ENCODE measurements at places on chromosomes 2 and 18.

DNA sequence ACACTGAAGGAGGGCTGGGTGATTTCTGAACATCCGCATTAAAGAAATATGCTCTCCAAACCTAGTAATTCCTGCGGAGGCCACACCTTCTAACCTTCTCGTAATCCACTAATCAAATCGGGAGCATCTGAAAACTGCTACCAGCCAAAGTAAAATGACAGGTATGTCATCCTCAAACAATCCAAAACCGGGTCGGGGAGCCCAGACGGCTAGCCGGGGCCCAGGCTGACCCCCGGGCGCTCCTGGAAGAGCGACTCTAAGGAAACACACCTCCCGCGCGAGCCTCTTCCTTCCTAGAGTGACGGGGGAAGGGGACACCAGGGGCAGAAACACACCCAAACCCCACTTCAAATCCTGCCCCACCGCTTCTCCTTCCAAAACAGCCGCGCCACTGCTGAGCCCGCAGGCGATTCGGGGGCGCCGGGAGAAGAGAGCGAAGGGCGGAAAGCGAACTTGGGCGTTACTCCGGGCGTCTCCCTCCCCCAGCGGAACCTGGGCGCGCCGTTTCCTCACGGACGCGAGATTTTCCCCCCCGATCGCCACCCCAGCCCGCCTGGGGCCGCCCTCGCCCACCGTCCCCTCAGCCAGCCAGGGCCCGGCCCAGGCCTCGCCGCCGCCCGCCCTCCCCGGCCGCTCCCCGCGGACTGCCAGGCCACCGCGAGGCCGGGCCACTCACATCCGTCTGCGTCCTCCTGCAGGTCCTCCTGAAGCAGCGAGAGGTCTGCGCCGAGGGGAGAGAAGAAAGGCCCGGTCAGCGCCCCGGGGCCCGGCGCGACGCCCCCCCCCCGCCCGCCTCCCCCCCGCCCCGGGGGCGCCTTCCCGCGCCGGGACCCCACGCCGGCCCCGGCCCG, 584 bp downstream of the PPP4R1 start:
- DNase-seq: peak; percentile 46

- DNase-seq: no peak
These were observed 126.5 kb downstream of the GALR1 start for GRCh38 chr18:77376043-77376732.

- DNase-seq: peak; percentile 31
These were observed 49.0 kb downstream of the STRADB start for GRCh38 chr2:201500534-201500933.

GRCh38 chr2:160742667-160743066, 249.1 kb upstream of the RBMS1 start:
- DNase-seq: peak; percentile 46

- DNase-seq: no peak
These were observed 684.7 kb downstream of the EPHA4 start for GRCh38 chr2:220887271-220887870.

DNA sequence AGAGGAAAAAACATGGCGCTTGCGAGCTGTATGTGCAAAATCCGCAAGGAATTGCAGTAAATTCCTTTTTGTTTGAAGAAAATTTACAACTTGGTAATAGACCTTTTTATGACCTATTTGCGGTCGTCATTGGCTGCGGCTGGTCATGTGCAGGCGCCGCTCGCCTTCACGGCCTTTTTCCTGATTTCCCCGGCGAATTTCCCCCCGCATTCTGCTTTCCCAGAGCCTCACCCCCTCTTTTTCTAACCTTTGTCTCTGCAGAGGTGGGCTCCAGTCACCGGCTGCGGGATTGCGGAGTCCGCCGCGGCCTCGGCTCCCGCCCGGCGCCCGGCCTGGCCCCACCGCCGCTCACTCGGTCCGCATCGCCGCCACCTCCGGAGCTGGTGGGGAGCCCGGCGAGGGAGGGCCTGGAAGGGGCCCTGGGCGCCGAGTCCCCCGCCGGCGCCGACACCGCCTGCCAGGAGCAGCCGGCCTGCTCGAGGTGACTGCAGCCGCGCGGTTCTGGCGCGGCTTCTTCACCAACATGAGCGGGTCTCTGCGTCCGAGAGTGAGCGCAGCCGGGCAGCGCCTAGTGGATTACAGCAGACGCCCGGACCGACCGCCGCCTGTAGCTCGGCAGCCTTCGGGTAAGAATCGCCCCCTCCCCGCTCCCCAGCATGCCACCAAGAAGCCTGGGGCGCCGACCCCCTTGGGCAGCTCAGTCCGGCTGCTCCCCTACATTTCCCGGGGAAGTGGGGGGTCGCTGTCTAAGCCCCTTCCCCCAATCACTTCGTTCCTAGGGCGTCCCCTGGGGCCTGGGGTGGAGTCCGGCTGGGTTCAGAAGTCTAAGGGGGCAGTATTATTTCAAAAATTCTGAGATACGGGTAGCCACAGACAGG, 7.1 kb downstream of the HOXD8 start:
- DNase-seq: no peak

- no peak for DNase-seq
These were observed 33.6 kb downstream of the ZCCHC2 start for GRCh38 chr18:62556397-62556796.

DNA sequence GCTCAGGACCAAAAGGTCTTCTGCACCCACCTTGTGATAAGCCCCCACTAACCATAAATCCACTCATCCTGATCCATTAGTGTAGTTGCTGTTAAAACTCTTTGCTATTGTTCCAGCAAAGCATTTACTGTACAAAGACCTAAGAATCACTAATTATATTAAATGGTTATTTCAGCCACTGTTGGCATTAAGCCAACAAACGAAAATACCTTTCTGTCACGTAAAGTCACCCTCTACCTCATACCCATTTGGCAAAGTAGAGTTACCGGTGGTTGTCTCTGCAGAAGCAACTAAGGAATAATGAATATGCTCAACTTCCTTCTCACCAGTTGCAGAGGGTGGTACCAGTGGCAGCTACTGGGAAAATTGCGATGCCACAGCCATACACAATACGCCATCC, 224.5 kb downstream of the SP3 start:
- no peak for DNase-seq

GRCh38 chr2:166725927-166726924, 162.1 kb upstream of the XIRP2 start:
- DNase-seq: no peak

DNA sequence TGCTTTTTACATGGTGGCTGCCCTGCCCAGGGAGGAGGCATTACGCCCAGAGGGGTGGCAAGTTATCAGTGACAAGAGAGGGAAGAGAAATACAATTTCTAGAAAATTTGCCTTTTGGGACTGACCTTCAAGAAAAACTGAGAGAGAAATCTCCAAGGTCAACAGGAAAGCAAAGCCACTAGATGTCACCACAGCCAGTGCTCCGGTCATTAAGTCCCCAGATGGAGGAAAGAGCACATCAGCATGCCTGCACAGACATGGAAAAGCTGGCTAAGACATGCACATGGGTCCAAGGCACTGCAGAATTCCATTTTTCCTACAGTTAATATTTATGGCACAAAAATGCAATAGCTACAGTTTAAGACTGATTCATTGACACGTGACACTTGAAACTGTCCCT, 21.0 kb downstream of the FHL2 start:
- DNase-seq: no peak

DNA sequence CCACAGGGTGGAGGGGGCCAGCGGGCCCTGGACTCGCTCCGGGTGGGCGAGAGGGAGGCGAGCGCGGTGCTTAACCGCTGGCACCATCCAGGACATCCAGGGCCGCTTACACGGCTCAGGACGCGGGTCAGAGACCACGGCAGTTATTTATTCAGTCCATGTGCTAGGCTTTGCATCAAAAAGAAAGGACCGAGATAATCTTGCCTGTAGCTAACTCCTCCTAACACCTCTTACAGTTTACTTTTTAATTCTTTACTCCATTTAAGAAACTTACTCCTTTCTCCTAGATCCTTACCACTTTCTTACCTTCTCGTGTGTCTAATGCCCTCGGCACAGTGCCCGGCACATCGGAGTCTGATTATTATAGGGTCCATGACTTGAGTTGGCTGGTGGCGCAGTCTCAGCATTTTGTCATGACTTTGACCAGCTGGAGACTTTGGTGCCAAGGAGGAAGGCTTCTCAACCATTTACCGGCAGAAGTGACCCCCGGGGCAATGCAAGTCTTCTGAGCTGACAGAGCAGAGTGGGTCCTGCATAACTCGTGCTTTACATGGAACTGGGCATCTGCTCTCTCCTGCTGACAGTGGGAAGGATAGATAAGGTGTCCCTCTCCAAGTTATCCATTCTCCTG, 503 bp downstream of the ANXA4 start:
- DNase-seq: peak; percentile 41

- DNase-seq: no peak
These were observed 146.0 kb upstream of the SERPINE2 start for GRCh38 chr2:224185023-224185601.

GRCh38 chr2:95275601-95276243, 1.5 kb downstream of the PROM2 start:
- no peak for DNase-seq

GRCh38 chr2:152930501-152930900, 212.1 kb downstream of the ARL6IP6 start:
- no peak for DNase-seq

DNA sequence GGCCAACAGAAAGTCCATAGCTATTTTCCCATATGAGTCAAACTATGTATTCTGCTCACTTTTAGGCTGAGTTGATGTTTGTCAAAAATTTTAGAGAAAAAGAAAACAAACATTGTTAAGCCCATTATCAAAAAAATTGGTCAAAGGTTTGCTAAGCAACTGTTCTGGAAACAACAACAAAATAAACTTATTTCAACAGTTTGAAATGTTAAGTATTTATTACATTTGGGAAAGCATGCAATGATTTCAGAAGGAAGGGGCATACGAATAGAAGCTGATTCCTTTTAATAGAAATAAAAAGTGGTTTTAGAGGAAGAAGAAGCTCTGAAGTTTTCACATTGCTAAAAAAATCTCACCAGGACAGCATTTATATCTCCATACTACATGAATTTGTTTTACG, 1837.5 kb upstream of the CELF4 start:
- DNase-seq: no peak

- no peak for DNase-seq
These were observed 663 bp downstream of the TRIM54 start for GRCh38 chr2:27282892-27283291.

GRCh38 chr2:146323564-146323963, 1521.3 kb upstream of the ACVR2A start:
- peak; percentile 11 for DNase-seq

GRCh38 chr2:47187069-47187468, 32.0 kb upstream of the STPG4 start:
- no peak for DNase-seq

- no peak for DNase-seq
These were observed 18.5 kb downstream of the THSD7B start for GRCh38 chr2:136783856-136784255.

DNA sequence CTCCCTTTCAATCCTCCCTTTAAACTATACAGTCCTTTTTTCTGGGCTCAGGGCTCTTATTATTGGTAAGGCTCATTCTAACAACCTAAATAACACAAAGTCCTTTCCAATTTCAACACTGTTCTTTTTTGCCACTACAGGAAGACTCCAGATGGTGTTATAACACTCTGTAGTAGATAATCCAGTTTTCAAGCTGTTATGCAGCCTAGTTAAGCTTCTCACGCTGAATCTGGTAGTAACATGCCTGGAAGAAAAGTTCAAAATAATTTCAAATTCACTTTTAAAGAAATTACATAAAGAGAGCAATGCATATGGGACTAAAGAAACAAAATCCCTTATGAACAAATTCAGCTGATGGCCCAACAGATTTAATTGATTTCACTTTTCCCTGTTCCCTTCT, 3.2 kb upstream of the MPP4 start:
- DNase-seq: no peak

GRCh38 chr2:239339241-239339640, 61.6 kb downstream of the HDAC4 start:
- no peak for DNase-seq

DNA sequence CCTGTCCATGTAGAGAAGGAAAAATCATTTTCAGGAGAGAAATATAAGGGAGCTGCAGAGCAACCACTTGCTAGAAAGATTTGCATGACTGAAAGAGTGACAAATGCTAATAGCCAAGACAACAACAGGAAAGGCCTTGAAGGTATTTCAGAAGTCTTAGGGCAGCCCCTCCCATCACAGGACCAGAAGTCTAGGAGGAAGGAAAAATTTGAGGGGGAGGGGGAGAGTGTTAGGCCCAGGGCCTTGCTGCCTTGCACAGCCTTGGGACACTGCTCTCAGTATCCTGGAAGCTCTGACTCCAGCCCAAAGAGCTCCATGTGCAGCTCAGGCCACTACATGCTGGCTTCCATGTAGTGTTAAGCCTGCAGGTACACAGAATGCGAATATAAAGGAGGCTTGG, 266.9 kb downstream of the GLI2 start:
- DNase-seq: no peak

- no peak for DNase-seq
These were observed 58.6 kb upstream of the LYPD6B start for GRCh38 chr2:148979919-148980277.

- DNase-seq: no peak
These were observed 21.9 kb upstream of the CHRNA1 start for GRCh38 chr2:174786066-174786725.

- no peak for DNase-seq
These were observed 89.6 kb downstream of the TTC32 start for GRCh38 chr2:19812166-19812565.

DNA sequence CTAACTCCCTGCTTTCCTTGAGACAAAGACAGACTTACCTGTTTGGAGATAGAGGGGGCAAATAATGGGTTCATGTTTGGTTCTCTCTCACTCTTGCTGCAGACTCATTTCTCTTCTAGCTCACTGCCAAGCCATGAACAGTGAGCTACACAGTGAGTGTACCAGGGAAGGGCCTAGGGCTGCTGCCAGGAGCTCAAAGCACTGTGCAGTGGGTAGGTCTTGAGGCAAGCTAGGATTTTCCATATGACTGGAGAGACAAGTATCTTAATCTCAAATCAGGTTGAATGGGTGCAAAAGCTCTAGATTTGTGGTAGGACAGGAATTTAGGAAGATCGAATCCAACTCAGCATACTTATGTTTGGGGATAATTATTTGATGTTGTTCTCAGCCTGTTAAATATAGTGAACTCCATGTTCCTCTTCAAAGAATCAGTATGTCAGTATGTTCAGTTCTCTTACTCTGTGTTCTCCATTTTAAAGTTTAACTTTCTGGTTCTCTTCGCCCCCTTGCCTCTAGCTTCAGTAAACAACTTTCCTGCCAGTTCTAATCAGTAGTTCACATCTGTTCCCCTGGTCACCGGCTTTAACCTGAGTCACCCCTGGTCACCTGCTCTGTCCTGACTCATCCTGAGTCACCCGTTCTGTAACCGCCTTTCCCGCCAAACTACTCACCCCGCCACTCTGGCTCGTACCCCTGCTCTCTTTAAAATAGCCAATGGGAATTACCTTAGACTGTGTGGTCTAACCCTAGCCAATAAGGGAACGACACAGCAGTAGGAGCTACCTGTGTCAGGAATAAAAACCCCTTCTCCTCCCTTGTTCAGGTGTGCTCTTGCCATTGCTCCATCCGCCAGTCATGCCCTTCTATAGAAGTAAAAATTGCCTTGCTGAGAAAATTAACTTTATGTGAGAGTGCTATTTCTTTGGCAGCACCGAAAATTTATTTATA, 21.9 kb downstream of the SLC25A52 start:
- DNase-seq: no peak

Measured in choroid plexus epithelial cell (primary cell).